Activated effector memory CD4-positive, alpha-beta T cell treated with Interleukin-2 at 50 U/mL for 16 hours (primary cell): ENCODE measurements at places on chromosomes 7 and 10.

DNA sequence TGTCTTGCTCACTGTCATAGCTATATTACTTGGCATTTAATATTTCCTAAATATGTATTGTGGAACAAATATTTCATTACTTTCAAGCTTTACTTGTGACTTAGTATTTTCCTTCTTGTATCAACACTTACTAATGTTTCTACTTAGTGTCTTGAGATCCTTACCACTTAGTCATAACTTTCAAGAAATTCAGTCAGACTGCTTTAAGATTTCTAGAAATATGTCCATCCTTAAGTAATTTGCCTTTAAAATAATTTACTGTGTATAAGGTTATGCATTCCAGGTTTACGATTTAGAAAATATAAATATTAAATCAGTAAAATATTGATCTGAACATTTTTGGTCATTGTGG, 87.3 kb upstream of the CSTF2T start:
- DNase-seq = no peak

DNA sequence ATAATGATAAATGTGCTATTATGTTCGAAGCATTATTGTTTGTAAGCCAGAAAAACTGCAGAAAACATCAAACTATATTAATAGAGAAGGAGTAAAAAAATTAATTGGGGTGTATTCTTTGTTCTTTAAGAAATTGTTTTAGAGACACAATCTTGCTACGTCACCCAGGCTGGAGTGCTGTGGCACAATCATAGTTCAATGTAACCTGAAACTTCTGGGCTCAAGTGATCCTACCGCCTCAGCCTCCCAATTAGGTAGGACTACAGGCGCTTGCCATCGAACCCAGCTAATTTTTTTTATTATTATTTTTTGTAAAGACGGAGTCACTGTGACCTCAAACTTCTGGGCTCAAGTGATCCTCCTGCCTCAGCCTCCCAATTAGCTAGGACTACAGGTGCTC, 1138.6 kb downstream of the GATA3 start:
- DNase-seq = no peak

GRCh38 chr7:149820622-149821190, 17.5 kb upstream of the ZNF862 start:
- DNase-seq = no peak

- no peak for DNase-seq
These were observed 383.4 kb downstream of the CNTNAP2 start for GRCh38 chr7:146499970-146500369.

GRCh38 chr7:30187513-30187912, 52.7 kb downstream of the MTURN start:
- DNase-seq = no peak

DNA sequence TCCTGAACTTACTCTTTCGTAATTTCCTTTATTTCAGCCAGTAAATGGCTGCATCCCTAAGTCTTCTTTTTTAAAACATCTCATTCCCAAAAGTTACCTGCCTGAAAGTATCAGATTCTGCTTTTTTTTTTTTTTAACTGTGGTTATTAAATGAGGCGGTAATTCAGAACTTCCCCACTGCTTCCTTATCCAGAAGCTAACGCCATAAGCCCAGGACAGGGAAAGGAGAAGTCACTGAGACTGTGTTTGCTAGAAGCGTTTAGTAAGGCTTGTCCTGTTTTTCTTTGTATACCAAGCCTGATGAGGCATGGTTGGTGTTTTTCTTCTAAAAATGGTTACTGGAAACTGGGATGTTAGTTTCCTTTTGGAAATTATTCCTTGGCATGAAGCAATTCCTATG, 197.8 kb downstream of the CELF2 start:
- DNase-seq = no peak
